ENCODE measurements at places on chromosomes 12 and 14.
A peak's percentile ranks its signal among the peaks of the same experiment; 100 is the strongest.

DNA sequence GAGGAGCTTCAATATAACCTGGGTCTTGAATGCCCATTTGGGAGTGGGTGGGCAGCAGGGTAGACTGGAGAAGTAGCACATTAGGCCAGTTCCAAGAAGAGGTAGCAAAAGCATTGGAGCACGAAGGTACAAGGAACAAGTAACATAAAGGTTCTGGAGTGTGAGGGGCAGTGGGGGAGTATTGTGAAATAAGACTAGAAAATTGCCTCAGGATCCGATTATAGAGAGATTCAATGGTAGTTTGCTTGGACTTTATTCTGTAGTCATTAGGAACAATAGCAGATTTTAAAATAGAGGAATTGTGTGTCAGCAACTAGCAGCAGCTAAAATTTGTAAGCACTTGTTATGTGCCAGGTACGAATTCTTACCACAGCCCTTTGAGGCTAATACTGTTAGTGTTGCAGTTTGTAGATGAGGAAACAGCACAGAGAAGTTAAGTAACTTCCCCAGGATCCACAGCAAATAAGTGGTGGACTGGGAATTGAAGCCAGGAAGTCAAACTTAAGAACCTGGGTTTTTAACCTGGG is 61.8 kb downstream of the PPFIBP1 start:
- no peak for DNase-seq

DNA sequence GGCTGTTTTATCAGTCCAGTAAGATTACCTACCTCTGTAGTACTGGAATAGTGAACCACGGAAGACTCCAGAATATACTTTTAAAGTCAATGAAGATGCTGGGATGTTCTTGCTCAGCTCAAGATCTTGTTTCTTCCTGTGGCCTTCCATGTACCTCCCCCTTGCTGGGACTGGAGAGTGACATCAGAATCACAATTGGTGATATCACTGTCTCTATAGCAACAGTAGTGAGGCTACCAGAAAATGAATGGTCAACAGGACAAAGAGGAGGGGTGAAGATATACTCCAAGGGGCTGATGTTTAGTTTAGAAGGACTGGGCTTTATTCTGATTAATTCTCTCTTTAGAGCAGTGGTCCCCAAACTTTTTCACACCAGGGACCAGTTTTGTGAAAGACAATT is 3.8 kb downstream of the AKAP3 start:
- no peak for DNase-seq

- DNase-seq: no peak
These were observed 192.2 kb upstream of the ARHGAP5 start for GRCh38 chr14:31884776-31885379.

DNA sequence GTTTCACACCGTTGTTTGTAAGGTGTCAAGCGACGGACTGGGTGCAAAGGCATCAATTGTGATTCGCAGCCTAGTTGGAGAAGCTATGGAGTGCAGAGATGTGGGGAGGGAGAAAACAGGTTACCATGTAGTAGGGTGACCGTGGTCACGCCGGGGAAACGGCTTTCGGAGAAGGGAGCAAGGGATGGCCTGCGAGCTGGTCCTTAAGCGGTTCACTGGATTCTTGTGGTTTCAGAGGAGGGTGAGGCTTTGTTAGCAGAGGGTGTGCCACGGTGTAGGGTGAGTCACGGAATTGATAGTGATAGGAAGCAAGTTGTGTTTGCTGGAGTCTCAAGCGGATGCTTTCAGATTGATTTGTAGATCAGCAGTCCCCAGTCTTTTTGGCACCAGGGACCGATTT is 2.3 kb downstream of the PIWIL1 start:
- DNase-seq: no peak

DNA sequence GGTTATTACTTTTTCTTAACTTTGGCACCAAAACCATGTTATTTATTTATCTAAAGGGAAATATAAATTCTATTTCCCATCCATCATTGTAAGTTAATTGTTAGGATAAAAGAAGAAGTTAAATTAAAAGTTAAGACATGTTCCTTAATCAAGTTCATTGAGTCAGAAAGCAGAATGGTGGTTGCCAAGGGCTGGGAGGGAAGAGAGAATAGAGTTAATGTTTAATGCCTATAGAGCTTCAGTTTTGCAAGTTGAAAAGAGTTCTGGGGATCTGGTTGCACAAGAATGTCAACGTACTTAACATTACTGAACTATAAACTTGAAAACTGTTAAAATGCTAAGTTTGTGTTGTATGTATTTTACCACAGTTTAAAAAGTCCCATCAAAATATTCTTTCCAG is 63.2 kb upstream of the NR2C1 start:
- no peak for DNase-seq

DNA sequence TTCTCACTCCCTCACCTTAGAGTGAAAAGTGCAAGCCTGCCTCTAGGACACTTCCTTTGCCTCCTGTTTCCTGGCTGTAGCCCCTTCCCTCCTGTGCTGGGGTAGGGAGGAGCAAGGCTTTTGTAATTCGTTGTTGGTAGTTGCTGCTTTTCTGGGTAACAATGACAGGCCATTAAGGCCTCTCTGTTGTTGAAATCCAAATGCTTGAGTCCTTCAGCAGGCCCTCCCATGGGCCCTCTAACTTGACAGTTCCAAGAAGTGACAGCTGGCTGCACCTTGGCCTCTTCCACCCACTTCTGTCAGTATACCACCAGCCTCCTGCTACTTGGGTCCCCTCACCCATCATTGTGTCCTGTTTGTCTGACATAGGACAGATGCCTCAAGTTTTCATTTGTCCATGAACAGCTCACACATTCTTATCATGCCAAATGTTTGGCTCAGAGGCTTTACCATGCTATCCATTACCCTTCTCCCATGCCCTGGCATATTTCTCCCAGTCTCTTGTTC is 103.7 kb upstream of the PDE3A start:
- DNase-seq: no peak

- no peak for DNase-seq
These were observed 126.1 kb downstream of the GCH1 start for GRCh38 chr14:54776361-54777001.

- no peak for DNase-seq
These were observed 23.1 kb downstream of the XRCC3 start for GRCh38 chr14:103692159-103692558.

DNA sequence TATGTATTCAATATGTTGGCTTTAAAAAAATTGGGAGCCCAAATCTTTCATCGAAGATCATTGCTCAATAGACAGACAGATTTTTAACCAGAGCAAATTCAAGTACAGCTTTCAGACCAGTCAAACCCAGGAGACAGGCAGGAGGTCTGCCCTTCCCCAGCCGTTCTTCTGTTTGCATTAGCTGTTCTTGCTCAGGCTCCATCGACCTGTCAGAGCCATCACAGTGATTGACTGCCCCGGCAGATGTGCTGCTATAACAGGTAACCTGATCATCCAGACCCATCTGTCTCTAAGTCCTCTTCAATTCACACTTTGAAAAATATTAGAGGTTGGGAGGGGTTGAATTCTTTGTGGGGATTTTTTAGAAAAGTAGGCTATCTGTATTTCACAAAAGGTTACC is 453.5 kb downstream of the FOXG1 start:
- DNase-seq: no peak

DNA sequence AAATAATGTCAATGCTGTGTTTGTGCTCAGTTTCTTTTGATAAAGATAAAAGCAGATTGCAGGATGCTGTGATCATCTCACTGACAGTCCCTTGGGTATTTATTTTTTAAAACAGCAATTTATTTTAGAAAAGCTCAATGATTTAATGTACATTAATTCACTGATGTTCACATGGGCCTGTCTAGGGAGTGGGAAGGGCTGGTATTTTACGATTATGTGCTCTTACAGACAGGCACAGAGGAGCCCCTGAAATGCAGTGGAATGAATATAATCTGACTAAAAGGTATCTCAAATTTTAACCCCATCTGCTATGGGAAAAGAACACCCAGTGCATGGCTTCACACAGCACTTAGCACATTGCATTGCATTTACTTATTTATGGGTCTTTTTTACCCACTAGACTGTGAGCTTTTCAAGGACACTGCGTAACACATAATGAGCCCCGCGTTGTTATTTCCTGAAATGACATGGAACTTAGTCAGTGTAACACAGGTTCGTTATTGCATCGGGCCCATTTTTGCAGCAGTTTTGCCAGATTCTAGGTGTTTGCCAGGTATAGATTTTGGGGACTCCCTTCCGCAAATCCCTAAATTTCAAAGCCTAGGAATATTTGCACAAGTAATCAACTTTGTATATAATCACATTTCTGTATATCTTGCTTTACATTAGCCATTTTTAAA is 425.3 kb upstream of the FBXO33 start:
- DNase-seq: no peak

DNA sequence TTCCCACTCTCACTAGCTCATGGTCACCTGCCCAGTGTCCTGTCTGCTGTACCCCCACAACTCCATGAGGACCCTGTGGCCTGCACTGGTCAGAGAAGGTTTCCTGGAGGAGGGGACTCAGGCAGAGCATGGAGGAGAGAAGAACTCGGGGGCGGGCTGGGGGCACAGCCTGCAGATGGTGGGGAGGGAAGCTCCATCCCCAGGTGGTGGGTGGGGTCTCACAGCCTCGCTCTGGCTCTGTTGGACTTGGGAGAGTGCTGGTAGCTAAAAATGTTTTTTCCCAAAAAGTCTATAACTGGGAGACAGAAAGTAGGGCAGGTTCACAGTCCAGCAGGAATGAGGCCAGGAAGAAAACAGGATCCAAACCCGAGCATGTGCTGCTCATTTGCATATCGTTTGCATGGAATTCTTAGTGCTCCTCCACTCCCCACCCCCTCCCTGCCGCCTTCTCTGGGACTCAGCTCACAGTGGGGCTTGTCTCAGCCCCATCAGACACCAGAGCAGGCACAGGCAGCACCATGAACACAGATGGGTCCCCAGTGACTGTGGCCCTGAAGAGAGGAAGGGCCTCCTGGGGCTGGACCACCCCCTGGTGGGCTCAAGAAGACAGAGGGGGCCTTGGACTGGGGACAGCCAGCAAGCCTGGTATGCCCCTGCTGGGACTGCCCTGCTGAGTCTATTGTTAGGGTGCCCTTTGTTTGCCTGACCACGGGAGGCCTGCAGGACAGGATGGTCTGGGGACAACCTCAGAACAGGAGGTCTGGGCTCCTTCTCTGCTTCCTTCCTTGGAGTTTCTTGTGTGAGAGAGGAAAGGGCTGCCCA is 67.0 kb upstream of the SFSWAP start:
- DNase-seq: no peak

- no peak for DNase-seq
These were observed 250.9 kb downstream of the PDZRN4 start for GRCh38 chr12:41438854-41439541.

- DNase-seq: no peak
These were observed 226.8 kb upstream of the ALG10 start for GRCh38 chr12:33795536-33795935.

DNA sequence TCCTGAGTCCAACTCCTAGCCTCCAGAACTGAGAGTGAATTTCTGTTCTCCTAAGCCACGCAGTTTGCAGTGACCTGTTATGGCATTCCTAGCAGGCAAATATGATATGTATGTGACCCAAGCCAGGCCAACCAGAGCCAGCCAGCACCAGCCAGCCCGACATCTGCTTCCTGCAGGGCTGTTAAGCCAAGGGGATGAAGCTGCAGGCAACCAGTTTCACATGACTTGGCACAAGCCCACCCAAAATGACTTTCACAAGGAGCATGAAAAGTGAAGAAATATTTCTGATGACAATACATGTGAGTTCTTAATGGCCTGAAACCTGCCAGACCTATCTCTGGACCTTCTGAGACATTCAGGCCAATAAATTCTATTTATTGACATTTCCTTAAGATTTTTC is 68.1 kb downstream of the ITPK1 start:
- DNase-seq: no peak

- DNase-seq: no peak
These were observed 347.2 kb downstream of the CCDC91 start for GRCh38 chr12:28537474-28537873.

DNA sequence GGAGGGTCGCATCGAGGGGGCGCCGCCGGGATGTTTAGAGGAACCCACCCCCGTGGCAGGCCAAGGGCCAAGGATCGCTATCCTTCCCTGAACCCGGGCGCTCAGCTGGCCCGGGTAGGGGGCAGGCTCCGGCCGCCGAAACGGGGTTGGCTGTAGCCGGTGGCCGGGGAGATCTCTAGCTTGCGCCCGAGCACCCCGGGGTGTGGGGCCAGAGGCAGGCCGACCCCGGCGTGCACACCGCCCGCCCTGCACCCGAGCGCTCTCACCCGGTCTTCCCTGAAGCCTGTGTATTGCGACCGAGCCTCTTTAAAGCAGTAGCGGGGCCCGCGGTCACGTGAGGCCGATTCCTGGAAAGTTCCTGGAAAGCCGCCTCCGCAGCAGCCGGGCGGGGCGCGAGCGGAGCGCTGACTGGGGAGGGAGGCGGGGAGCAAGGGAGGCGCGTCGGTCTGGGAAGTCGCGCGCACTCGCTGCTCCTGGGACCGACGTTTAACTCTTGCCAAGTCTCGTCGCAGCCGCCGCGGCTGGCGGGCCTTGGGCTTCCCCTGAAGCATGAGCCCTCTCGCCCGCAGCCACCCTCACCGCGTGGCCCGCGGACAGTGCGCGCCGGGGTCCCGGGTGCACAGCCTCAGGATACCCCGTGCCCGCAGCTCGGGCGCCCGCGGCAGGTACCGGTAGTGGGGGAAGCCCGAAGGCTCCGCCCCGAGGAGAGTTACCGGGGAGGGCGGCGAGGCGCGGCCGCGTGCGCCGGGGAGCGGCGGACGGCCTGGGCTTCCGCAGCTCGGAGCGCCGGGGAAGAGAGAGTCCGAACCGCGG is 1.7 kb upstream of the SOCS2 start:
- peak; percentile 86 for DNase-seq

GRCh38 chr14:63650256-63650952 is 8.7 kb upstream of the WDR89 start:
- peak; percentile 37 for DNase-seq

DNA sequence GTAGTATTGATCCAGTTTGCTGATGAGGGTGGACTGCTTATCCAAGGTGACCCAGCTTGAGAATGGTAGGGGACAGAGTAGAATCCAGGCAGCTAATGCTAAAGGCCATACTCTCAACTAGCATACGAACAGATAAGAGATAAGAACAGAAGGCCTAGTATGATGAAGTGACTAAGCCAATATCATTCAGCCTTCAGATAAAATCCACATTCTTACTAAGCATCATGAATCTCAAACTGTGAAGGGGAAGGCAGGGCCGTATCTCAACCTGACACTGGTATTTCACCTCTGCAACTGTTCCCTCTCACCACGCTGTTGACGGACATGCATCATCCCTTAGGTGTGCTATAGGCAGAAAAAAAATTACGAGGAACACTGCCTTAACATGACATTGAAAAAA is 8.1 kb upstream of the CKAP4 start:
- no peak for DNase-seq

GRCh38 chr12:42666671-42667243 is 77.2 kb upstream of the PRICKLE1 start:
- no peak for DNase-seq

DNA sequence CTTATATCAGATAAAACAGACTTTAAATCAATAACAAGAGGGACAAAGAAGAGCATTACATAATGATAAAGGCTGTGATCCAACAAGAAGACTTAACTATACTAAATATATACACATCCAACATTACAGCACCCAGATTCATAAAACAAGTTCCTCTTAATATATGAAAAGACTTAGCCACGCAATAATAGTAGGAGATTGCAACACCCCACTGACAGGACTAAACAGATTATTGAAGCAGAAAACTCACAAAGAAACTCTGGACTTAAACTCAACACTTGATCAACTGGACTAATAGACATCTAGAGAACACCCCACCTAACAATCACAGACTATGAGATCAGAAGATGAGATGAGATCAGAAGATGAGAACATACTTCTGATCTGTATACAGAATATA is 5.7 kb upstream of the CLEC14A start:
- DNase-seq: no peak

All from activated T-helper 1 cell treated with Interleukin-2 at 50 U/mL for 16 hours (primary cell).